ENCODE measurements at places on chromosomes 16 and 17. TPM values are rescaled to one million over a fixed set of nuclear protein-coding genes. Genes with fewer than 3 reads are reported as not detected.

The LRRC37A3 gene
- total RNA-seq, result 18.4 TPM

The ZNF624 gene
- 7.4 TPM for total RNA-seq

The GCGR gene
- not detected for total RNA-seq

The OTOP2 gene
- total RNA-seq, result not detected

The CDH3 gene
- 0.28 TPM for total RNA-seq

The HSD11B2 gene
- total RNA-seq, result not detected

The RNF222 gene
- total RNA-seq, result 0.30 TPM

The ZNF785 gene
- 22.3 TPM for total RNA-seq

The NOD2 gene
- total RNA-seq, result 3.5 TPM

The GP1BA gene
- total RNA-seq, result not detected

The SETD6 gene
- 19.1 TPM for total RNA-seq

The ACD gene
- total RNA-seq, result 54.2 TPM

All from activated naive CD8-positive, alpha-beta T cell treated with anti-CD3 and anti-CD28 coated beads, Interleukin-2, amount 10 ng/mL, durations not matched to agents 7 days and 5 days (primary cell).